T47D (cell line): ENCODE measurements at places on chromosomes 2 and 18.
A peak's percentile ranks its signal among the peaks of the same experiment; 100 is the strongest.

DNA sequence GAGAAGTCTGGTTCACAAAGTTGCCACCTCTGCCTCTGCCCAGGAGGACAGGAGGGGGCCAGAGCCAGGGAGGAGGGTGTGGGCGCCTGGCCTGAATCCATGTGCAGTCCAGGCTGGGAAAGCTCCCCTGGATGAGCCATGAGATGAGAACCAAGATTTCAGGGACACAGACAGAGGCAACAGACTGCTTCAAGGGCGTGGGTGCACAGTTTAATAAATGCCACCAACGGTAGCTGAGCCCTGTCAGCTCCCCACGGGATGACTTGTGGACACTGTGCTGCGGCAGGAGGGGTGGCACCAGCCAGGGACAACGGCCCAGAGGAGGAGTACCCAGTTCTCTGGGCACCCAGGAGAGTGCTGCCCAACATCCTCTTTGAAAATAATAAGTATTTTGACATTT lies 15.2 kb downstream of the CAPG start:
- no peak for DNase-seq

DNA sequence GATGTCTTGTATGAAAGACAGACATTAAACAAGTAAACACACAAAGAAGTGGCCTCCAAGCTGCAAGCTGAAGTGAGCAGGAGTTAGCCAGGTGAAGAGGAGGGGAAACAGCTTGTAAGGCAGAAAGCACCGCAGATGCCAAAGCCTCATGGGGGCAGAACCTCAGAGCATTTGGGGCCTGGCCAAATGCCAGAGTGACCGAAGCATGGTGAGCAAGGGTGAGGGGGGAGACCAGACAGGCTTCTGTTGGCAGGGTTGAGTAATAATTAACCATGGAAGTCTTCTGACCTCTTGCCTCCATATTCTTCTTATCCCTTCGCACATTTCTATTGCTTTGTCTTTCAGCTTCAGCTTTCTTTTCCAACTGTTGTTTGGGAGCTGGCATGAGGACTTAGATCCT lies 5.6 kb downstream of the QPCT start:
- no peak for DNase-seq

- no peak for DNase-seq
Observed at GRCh38 chr18:74204526-74205152, 56.3 kb downstream of the TIMM21 start.

- DNase-seq: no peak
Observed at GRCh38 chr18:76980663-76981395, 151.8 kb downstream of the MBP start.

- peak; percentile 19 for DNase-seq
Observed at GRCh38 chr2:332592-332991, 44.7 kb upstream of the ALKAL2 start.

- DNase-seq: no peak
Observed at GRCh38 chr18:3457261-3457724, 7.3 kb downstream of the TGIF1 start.
